ENCODE measurements at places on chromosomes 5 and 9.

- no peak for DNase-seq
Observed at GRCh38 chr5:173567548-173567947, 48.9 kb downstream of the BOD1 start.

- no peak for DNase-seq
Observed at GRCh38 chr5:23977997-23978396, 470.6 kb downstream of the PRDM9 start.

DNA sequence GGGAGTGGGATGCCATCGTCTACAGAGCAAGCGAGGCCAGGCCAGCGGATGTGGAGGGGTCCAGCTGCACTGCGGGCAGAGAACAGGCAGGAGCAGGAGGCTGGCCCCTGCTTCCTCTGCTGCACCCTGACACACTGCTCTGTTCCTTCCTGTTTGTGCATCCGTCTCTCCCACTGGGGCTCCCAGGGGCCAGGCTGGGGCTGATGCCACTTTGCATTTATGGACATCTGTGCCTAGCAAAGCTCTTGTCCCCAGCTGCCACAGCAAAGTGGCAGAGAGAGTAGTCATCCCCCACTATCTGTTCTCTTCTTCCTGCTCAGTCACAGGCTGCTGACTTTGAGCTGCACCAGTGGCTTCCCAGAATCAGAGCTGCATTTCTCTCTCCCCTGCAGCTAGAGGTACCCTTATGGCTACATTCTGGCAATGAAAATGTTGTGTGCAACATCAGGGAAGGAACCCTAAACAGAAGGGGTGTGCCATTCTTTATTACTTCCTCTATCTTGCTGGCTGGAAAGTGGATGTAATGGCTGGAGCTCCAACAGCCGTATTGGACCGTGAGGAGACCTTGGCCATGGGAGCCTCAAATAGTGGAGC is 4.2 kb upstream of the NINJ1 start:
- no peak for DNase-seq

DNA sequence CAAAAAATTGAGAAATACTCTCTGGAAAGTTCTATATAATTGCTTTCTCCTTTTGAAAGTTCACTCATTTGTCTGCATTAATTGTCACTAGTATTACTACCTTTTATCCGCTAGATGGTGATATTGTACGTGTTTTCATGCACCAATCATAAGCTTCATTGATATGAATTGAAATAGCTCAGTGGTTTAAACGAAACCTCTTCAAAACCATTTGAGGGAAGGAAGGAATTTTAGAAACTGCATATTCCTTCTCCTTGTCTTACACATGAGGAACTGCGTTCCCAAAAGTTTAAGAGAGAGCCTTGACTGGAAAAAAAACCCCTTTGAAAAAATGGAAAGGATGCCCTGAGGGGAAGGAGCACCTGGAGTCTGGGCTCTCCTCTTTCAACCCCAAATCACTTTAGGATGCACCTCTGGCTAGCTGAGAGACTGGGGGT is 98.6 kb downstream of the YTHDC2 start:
- no peak for DNase-seq

GRCh38 chr9:78694974-78695373 is 398.0 kb downstream of the PSAT1 start:
- DNase-seq = no peak

- no peak for DNase-seq
Observed at GRCh38 chr9:133512253-133513213, 12.2 kb downstream of the MYMK start.

DNA sequence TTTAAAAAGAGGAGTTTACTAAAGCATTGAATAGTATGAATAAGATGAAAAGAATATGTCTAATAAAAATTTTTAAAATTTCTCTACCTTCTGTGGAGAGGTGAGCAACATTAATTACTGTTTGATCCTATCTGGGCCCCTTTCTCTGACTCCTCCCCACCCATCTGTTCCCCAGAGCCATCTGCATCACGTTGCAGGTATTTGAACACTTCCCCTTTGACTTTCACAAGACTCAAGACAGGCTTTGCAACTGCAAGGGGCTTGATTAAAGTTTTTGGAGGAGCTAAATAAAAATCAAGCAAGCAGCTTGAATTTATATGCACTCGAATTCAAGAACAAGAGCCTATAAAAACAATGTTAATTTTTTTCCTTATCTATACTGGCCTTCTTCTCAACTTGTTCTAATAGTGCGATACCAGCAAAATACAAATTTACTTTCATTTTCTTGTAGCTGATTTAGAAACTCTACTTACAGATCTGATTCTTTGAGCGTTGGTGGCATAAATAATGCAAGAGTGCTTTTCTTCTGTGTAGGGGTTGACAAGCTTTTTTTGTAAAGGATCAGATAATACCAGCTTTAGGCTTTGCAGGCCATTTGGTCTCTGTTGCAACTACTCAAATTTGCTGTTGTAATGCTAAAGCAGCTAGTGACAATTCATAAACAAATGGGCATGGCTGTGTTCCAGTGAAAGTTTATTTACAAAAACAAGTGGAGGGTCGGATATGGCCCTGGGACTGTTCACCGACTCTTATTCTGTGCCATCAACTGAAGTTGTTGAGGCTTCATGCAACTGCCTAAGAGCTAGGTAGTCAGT is 21.2 kb downstream of the TXNDC8 start:
- no peak for DNase-seq

Data from cortex of kidney (tissue), 1 donor.